ENCODE measurements at places on chromosomes 5 and 9.

- peak; percentile 68 for DNase-seq
Measured at GRCh38 chr9:137064027-137064879, 6.1 kb downstream of the SAPCD2 start.

- DNase-seq = no peak
Measured at GRCh38 chr5:144318011-144318410, 147.3 kb downstream of the KCTD16 start.

DNA sequence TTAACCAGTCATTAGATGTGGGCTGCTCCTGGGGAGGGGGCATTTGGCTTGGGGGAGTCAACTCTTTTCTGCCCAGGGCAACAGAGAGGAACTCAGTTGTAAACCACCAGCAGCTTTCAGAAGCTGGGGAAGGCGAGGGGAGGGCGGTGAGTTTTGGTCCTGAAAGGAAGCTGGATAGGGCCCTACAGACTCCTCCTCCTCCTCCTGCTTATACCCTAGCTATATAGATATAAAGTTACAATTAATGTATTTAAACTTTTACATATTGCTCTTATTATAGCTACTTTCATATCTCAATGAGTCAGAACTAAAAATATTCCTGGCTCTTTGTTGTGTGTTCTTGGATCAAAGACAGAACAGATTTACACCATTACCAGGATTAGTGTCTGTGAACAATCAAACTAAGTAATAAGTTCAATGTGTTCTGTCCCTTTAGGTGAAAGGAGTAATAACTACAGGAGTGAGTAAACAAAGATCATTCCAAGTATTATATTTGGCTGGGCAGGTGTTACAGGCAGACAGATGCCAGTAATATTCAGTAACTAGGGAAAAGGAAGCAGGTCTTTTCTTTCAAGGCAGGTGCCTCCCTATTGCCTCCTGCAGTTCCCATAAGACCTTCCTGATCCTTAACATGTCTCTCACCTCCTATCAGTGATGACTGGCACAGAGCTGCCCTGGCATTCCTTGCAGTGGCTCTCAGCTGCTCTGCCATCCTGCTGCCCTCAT lies 20.5 kb upstream of the VPS13A start:
- no peak for DNase-seq

GRCh38 chr9:38671372-38671731 lies 48.6 kb downstream of the FAM240B start:
- DNase-seq = no peak

GRCh38 chr9:16179566-16179965 lies 626.7 kb downstream of the CCDC171 start:
- no peak for DNase-seq

- no peak for DNase-seq
Measured at GRCh38 chr9:93950619-93951601, 4.2 kb downstream of the BARX1 start.

- DNase-seq = peak; percentile 80
Measured at GRCh38 chr9:121992571-121993212, 100.4 kb downstream of the TTLL11 start.

GRCh38 chr5:17106521-17106920 lies 110.9 kb upstream of the BASP1 start:
- DNase-seq = no peak

DNA sequence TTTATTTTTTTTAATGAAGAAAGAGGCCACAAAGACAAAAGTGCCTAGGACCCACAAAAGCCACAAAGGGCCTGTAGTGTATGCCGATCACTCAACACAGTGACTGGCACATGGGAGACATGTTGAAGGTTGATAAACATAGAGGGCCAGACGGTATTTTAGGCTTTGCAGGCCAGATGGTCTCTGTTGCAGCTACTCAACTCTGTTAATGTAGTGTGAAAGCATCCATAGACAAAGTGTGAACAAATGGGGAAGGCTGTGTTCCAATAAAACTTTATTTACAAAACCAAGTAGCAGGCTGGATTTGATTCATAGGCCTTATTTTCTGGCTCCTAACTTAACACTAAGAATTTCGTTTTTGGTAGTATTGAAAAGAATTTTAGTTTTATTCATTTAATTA lies 139.9 kb downstream of the SGCD start:
- no peak for DNase-seq

Measured in OCI-M1 (cell line).